Smooth muscle cell of the pulmonary artery (primary cell): ENCODE measurements at places on chromosomes 13 and 19. TPM values are rescaled to one million over a fixed set of nuclear protein-coding genes. Genes with fewer than 3 reads are reported as not detected.

GNA15 gene
- total RNA-seq, result 0.07 and 0.33 TPM in 2 replicates

POSTN gene
- total RNA-seq, result 686 and 1,499 TPM in 2 replicates

BIVM gene
- total RNA-seq, result 22.2 and 24.5 TPM in 2 replicates

ALKBH7 gene
- total RNA-seq, result 20.3 and 20.9 TPM in 2 replicates

NRTN gene
- 0.07 TPM in 1 of 2 replicates, not detected in the other for total RNA-seq

RFPL4A gene
- not detected in 2 replicates for total RNA-seq

ZNF534 gene
- 0.07 and 0.23 TPM in 2 replicates for total RNA-seq

TLE6 gene
- 1.2 and 2.7 TPM in 2 replicates for total RNA-seq

AKT2 gene
- total RNA-seq, result 102 and 128 TPM in 2 replicates

TNFRSF19 gene
- total RNA-seq, result 3.0 and 8.0 TPM in 2 replicates

SHFL gene
- total RNA-seq, result 27.1 and 27.7 TPM in 2 replicates

SBK3 gene
- total RNA-seq, result 0.07 TPM in 2 replicates

ZNF677 gene
- 14.7 and 14.8 TPM in 2 replicates for total RNA-seq

UQCRFS1 gene
- total RNA-seq, result 19.3 and 19.6 TPM in 2 replicates
